Activated T-cell treated with anti-CD3 and anti-CD28 coated beads for 48 hours (primary cell): ENCODE measurements at places on chromosomes 11 and 22.

- no peak for DNase-seq
Measured at GRCh38 chr11:95070471-95070870, 3.8 kb downstream of the SRSF8 start.

DNA sequence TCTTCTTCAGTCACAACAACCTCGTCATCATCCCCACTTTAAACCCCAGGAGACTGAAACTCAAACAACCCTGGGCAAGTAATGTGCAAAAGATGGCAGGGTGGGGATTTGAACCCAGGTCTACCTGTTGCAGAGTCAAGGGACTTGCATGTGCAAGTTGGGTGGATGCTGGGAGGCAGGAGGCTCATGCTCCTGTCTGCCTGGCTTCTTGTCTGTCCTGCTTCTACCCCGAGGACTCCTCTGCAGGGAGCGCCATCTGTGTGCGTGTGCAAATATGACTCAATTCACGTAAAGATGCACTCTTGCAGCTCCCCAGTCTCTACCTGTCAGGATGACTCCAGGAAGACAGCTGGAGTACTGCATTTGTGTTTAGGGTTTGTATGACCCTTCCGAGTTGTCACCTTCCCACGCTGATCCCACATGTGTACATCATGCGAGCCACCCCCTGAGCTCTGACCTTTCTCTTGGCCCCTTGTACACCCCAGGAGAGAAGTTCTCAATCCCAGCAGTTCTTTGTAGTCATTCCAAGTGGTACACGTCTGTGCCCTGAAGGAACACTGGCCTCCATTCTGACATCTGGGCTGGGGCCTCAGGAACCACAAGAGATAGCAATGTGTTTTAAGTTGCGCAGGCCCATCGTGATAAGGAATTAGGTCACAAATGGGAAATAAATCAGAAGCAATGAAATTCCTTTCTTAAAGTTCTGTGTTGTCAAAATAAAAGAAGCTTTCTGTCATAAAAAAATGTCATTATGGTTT, 95.7 kb downstream of the CWC15 start:
- DNase-seq, result no peak

DNA sequence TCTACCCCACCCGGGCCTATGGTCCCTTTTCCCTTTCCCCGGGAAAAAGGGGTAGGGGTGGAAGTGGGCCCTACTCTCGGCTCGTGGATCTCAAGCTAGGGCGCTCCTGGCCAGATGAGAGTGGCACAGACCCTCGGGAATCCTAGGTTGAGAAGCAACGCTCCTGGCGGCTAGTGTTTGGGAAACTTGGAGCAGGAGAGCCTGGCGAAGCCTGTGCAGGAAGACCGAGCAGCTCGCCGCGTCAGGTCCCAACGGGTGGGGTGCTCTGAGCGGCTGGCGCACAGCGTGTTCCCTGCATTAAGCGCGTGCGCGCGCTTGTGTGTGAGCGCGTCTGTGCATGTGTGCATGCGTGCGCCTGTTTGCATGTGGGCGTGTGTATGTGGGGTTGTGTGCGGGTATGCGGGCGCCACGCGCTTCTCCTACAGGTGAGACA, 7.1 kb upstream of the FLI1 start:
- DNase-seq, result peak; percentile 53

GRCh38 chr11:44726283-44727113, at the start of gene TSPAN18:
TSPAN18 (plus strand) TSS chr11:44726962; CDS start chr11:44906417, 179,455 bp downstream.
- DNase-seq, result no peak

DNA sequence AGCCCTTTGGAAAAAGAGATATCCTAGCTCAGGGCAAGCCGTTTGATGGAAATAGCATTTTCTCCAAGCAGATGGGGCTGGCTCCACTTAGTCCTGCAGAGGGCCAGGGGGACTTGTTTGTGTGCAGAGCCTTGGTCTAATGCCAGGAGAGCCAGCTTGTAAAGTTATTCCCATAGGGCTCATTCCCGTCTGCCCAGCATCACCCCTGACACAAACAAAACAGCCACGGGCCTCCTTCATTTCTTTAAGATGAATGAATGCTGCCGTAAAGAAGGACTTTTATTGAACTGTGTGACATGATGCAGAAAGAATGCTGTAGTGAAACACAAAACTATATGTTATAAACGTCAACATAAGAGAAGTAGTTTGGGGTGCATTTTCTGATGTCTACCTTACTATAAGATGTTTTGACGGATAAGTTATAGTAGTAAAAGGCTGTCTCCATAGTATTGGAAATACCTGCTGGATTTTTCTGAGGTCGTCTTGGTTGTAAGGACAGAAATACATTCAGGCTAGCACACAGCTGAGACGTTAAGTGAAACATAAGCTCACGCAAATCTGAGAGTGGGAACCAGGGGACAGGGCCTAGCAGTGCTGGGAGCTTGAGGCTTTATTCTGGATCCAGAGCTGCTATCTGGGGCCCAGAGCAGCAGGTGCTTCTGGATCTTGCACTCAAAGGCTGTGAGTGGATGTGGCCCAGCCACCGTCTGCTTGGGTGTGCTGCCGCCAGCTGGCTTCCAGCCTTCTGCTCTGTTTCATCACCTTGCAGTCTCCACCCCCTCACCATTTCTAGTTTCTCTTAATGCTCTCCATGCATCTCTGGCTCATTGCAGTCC, 53.3 kb downstream of the NCAM1 start:
- DNase-seq, result no peak

GRCh38 chr11:34180040-34180813, 74.8 kb downstream of the NAT10 start:
- no peak for DNase-seq

- DNase-seq, result no peak
Measured at GRCh38 chr11:62352355-62353336, 15.4 kb downstream of the ASRGL1 start.

- no peak for DNase-seq
Measured at GRCh38 chr11:73577496-73577917, 20.4 kb downstream of the FAM168A start.

GRCh38 chr22:43014316-43014868, 557 bp downstream of the PACSIN2 start:
- DNase-seq, result peak; percentile 27

DNA sequence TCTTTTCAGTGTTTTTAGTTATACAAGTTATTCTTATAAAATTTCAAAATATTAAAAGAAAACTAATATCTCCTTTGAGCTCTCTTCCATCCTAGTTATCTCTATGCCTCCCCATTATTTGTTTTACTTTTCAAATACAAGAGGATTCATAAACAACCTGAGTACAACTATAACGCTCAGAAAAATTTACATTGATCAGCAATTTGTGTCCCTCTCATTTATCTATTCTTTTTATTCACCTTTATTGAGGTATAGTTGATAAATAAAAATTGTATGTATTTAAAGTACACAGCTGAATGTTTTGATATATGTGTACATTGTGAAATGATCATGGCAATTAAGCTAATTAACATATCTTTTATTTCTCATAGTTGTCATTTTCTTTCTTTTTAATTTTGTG, 57.6 kb downstream of the GRIA4 start:
- DNase-seq, result no peak

DNA sequence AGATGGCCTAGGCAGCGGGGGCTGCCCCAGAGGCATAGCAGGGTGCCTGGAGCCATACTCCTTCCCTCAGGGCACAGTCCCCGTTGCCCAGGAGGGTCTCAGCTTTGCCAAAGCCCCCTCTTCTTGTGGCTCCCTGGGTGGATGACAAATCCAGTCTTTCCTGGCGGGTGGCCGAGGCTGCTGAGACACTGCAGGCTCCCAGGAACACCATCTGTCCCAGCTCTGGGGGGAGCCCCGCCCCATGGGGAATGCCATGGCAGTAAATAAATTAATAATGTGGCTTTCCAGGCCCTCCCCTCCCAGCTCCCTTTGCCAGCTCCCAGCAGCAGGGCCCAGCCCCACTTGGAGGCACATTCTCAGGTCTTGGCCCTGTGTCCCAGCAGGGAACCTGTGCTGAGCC, 45.0 kb downstream of the PDE2A start:
- DNase-seq, result no peak

GRCh38 chr11:26286472-26287066, 45.4 kb upstream of the ANO3 start:
- DNase-seq, result no peak

- no peak for DNase-seq
Measured at GRCh38 chr11:122769126-122769780, 69.0 kb upstream of the CRTAM start.

DNA sequence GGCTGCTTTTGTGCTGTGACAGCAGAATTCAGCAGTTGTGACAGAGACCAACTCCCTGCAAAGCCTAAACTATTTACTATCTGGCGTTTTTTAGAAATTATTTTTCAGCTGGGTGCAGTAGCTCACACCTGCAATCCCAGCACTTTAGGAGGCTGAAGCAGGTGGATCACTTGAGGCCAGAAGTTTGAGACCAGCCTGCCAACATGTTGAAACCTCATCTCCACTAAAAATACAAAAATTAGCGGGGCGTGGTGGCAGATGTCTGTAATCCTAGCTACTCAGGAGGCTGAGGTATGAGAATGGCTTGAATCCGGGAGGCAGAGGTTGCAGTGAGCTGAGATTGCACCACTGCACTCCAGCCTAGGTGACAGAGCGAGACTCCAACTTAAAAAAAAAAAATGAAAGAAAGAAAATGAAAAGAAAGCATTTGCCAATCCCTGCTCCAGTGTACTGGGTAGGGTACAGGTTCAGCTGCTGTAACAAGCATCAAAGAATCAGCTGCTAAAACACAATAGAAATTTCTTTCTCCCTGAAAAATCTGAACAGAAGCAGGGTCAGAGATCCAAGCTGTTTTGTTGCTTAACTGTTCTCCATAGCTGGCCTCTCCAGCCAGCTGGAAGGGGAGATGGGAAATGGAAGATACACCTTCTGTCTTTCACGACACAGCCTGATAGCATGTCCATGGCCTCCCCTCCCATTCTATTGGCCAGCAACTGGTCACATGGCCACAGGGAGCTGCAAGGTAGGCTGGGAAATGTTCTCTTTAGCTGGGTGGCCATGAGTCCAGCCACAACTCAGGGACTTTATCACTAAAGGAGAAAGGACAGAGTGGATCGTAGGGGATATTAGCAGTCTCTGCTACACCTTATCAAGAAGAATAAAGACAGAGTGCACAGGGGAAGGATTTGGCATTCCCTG, 8.5 kb upstream of the NCF4 start:
- no peak for DNase-seq

DNA sequence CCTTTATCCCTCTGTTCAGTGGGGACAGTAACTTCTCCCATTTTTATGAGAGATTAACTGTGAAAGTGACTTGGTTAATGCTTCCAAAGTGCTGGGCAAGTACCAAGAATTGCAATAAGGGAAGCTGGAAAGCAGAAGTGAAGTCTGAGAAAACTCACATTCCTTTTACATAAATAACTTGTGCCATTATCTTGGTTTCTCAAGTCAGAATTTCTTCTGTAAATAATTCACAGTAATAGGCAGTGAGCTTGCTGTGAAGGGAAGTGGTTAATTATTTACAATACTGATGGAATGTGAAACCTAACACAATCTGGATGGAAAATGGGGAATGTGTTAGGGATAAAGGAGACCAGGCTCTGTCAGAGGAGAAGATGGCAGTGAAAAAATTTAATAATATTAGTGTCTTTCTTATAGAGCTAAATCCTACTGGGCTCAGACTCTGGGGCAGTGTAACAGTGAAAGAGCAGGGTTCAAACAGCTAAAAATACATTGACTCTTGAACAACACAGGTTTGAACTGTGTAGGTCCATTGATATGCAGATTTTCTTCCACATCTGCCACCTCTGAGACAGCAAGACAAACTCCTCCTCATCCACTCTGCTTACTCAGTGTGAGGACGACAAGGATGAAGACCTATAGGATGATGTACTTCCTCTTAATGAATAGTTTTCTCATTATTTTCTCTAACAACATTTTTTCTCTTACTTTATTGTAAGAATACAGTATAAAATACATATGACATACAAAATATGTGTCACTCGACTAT, 251.5 kb upstream of the ISX start:
- DNase-seq, result no peak

- peak; percentile 6 for DNase-seq
Measured at GRCh38 chr11:68889948-68890446, 13.6 kb downstream of the MRPL21 start.

- no peak for DNase-seq
Measured at GRCh38 chr11:110303414-110303826, 7.0 kb upstream of the RDX start.
